ENCODE measurements at places on chromosomes 13 and 19. TPM values are rescaled to one million over a fixed set of nuclear protein-coding genes. Genes with fewer than 3 reads are reported as not detected.

The TUBA3C gene
- not detected for total RNA-seq

The NANOS2 gene
- total RNA-seq, result not detected

The ACP7 gene
- total RNA-seq, result not detected

The PSG5 gene
- not detected for total RNA-seq

The PLEKHA4 gene
- 7.3 TPM for total RNA-seq

The SMAD9 gene
- total RNA-seq, result 1.3 TPM

The ICAM4 gene
- 0.33 TPM for total RNA-seq

The ZNF211 gene
- 4.4 TPM for total RNA-seq

The LGALS14 gene
- not detected for total RNA-seq

The ERICH6B gene
- not detected for total RNA-seq

The ANKLE1 gene
- total RNA-seq, result 43.2 TPM

The TGFBR3L gene
- 2.5 TPM for total RNA-seq

The BRSK1 gene
- total RNA-seq, result 0.42 TPM

The ODAD3 gene
- not detected for total RNA-seq
